ENCODE measurements at places on chromosomes 7 and 10.

DNA sequence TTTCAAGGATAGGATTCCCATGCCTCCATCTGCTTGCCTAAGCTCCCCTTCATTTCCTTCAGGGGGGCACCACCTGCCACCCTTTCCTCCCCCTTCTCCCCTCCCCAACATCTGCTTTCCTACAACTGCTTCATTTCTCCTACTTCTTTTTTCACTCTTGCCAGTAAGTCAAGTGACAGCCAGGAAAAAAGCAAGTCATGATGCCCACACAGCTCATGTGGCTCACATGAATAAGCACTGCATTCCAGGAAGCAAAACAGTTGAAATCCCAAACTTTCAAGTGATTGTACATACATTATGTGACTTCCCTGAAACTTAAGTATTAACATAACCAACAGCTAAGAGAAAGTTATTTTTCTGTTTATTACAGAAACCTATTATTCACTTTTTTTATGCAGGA, 78.6 kb downstream of the TNS3 start:
- DNase-seq: no peak

- peak; percentile 80 for DNase-seq
Measured at GRCh38 chr10:48215486-48216203, 58.9 kb downstream of the FRMPD2 start.

- peak; percentile 32 for DNase-seq
Measured at GRCh38 chr10:121437596-121437995, 160.6 kb downstream of the FGFR2 start.

- DNase-seq: no peak
Measured at GRCh38 chr10:29039091-29039490, 249.8 kb upstream of the LYZL1 start.

DNA sequence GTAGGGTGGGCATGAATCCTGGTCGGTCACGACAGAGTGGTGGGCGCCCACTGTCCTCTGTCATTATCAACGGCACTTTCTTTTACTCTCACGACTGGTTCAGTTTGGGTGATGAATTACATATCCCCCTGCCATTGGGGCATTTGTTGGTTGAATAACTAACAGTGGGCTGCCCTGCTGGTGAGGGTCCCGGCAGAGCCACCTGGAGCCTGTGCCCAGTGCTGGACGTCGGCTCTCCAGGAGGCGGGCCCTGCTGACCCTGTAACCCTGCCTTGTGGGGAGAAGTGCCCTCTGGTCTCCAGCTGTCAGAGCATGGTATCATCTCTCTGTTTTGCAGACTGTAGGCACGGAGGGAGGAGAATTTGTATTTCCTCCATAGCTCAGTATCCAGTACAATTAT, 199.1 kb downstream of the GLRX3 start:
- DNase-seq: no peak

- DNase-seq: peak; percentile 85
Measured at GRCh38 chr7:774161-775109, 47.4 kb upstream of the PRKAR1B start.

- DNase-seq: no peak
Measured at GRCh38 chr7:42123716-42124115, 113.3 kb downstream of the GLI3 start.

DNA sequence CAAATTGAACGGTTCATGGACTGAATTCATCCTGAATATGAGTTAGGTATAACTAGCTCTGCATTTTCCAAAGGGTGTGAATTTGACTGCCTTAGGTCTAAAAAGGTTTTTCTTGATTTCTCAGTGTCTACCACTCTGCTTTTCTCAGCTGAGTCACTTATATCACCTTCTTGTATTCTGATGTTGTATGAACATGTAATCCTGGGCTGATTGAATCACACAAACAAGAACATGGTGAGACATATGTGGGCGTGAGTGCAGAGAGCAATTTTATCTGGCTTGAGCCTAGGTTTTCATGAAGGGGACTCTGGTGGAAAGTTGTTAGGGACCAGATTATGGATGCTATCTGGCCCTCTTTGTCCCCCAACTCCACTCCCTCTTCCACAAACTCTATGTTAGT, 239.8 kb downstream of the SUGCT start:
- DNase-seq: no peak

- DNase-seq: peak; percentile 74
Measured at GRCh38 chr10:117163061-117163953, 25.2 kb upstream of the VAX1 start.

DNA sequence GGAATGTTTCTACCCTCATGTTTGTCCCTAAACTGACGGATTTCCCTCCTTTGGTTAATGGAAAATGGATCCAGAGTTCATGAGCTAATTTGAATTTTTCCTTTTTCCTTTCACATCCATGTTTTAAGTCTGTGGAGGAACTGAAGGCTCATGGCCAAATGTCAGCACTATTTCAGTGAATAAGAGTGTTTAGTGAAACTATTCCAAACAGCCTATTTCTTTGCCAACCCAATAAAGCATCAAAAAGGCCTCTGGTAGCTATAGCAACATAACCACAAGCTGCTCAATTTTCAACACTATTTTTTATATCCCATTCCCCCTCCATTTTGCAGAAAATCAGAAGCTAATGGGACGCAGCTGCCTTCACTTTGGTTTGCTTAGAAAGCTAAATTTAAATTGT, 1454.1 kb downstream of the GATA3 start:
- no peak for DNase-seq

DNA sequence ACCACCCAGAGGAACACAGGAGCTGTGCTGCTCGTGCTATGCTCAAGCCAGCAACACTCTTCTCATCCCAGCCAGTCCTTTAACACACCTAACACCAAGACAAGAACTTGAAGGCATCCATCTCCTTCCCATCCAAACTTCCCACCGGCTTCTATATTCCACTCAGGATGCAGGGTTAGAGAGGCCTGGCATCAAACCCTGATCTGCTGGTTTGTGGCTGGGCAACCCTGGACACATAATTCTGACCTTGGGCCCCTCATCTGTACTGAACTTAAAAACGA, 5.6 kb upstream of the MYO1G start:
- DNase-seq: no peak
